ENCODE measurements at places on chromosomes 6 and 20.
A peak's percentile ranks its signal among the peaks of the same experiment; 100 is the strongest.

DNA sequence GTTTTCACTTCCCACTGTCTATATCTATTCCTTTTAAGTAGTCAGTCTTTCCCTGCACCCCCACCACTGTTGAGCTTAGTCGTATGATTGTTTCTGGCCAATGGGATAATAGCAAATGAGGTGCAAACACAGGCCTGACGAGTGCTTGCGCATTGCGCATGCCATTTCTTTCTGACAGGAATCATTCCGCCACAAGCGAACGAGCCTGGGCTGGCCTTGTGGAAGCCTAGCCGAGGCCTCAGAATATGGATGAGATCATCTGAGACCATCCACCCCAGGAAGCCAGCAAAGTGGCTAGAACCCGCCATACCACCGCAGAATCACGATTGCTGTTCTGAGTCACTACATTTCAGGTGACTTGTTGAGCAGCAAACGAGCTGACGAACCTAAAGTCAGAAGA lies 52.2 kb upstream of the PRL start:
- no peak for DNase-seq

DNA sequence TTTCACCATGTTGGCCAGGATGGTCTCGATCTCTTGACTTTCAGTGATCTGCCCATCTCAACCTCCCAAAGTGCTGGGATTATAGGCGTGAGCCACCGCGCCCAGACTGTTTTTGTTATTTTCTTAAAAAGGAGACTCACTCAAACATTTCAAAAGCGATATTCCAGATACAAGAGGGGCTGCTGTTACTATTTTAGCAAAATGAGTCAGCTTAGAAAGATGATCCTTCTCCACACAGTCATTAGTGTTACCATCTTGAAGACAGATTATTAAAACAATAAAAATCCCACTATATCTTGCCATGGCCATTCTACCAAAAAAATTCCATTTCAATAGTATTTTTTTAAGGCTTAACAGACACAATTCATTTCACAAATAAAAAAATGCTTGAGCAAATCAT lies 102.8 kb downstream of the PREP start:
- DNase-seq = no peak

- DNase-seq = no peak
These were observed 33.7 kb upstream of the TENT5A start for GRCh38 chr6:81786150-81786549.

DNA sequence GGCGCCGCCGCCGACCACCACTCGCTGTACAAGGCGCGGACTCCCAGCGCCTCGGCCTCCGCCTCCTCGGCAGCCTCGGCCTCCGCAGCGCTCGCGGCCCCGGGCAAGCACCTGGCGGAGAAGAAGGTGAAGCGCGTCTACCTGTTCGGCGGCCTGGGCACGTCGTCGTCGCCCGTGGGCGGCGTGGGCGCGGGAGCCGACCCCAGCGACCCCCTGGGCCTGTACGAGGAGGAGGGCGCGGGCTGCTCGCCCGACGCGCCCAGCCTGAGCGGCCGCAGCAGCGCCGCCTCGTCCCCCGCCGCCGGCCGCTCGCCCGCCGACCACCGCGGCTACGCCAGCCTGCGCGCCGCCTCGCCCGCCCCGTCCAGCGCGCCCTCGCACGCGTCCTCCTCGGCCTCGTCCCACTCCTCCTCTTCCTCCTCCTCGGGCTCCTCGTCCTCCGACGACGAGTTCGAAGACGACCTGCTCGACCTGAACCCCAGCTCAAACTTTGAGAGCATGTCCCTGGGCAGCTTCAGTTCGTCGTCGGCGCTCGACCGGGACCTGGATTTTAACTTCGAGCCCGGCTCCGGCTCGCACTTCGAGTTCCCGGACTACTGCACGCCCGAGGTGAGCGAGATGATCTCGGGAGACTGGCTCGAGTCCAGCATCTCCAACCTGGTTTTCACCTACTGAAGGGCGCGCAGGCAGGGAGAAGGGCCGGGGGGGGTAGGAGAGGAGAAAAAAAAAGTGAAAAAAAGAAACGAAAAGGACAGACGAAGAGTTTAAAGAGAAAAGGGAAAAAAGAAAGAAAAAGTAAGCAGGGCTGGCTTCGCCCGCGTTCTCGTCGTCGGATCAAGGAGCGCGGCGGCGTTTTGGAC lies 2.0 kb downstream of the SOX4 start:
- no peak for DNase-seq

GRCh38 chr6:145866456-145867396 lies 52.1 kb upstream of the FBXO30 start:
- no peak for DNase-seq

- DNase-seq = no peak
These were observed 250.7 kb upstream of the NOX3 start for GRCh38 chr6:155706341-155706740.

GRCh38 chr6:75438442-75439116 lies 55.0 kb downstream of the FILIP1 start:
- DNase-seq = no peak

GRCh38 chr6:10386220-10386619 lies 28.7 kb downstream of the TFAP2A start:
- no peak for DNase-seq

DNA sequence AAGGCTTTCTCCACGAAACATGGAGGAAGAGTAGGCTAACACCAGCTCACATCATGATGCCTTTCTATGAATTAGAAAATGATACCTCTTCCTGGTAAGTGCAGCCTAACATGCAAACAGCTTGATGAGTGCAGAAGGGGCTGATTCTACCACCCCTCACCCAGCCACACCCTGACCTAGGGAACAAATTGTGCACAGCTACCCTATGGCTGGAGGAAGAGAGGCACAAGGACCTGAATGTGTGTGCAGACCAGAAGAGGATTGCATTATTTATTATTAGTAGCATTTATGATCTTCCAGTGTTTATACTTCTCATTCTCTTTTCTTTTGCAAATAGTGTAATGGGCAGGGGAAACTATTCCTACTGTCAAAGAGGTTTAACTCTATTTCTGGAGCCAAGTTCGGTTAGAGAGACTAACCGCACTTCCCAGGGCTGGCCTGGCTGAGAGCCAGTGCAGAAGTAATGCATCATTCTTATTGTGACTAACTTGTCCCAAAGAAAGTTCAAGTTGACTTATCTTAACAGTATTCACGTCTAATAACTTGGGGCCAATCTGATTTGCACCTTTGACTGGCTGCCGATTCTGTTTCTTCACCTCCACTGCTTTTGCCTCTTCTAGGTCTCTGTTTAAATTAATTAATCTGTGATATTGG lies 237.5 kb downstream of the CD83 start:
- DNase-seq = peak; percentile 19

DNA sequence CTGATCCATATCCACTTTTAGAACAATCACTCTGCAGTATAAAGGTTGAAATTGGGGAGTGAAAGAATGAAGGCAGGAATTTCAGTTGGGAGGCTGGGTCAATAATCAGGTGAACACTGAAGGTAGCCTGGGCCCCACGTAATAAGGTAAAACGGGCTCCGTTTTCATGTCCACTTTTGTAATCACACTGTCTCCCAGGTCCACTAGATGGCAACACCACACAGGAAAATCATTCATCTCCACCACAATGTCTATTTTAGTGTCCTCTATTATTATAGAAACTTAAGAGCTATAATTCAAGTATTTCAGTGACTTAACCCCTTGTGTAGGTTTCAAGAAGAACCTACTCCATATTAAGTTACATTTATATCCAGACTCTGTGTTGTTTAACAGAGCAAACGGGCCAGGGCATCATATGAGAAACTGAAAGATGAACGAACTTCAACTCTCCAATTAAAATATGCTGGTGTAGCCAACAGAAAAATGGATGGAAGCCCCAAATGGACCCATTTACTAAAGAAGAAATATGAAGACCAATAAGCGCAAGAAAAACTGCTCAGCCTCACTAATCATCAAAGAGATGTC lies 45.9 kb upstream of the MC3R start:
- no peak for DNase-seq

DNA sequence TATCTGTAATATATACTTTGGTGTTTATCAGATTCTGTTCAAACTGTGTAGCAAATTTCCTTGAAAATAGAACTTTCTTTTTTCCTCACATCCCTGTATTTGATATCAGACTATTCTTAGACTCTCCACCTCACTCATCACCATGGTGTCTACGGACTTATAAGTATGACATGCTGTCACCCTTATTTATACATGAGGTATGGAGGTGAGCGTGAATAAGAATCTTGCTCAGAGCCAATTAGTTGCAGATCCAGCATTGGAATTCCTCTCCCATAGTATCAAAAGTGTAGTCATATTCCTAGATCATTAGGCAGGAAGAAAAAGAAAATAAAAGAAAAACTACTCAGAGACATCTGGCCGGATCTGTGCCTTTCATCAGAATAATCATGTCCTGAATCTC lies 43.0 kb downstream of the TPD52L1 start:
- no peak for DNase-seq

- DNase-seq = no peak
These were observed 111.9 kb downstream of the ANKRD60 start for GRCh38 chr20:58116505-58116904.

- DNase-seq = no peak
These were observed 4.1 kb downstream of the LINC00237 start for GRCh38 chr20:21101932-21102575.

DNA sequence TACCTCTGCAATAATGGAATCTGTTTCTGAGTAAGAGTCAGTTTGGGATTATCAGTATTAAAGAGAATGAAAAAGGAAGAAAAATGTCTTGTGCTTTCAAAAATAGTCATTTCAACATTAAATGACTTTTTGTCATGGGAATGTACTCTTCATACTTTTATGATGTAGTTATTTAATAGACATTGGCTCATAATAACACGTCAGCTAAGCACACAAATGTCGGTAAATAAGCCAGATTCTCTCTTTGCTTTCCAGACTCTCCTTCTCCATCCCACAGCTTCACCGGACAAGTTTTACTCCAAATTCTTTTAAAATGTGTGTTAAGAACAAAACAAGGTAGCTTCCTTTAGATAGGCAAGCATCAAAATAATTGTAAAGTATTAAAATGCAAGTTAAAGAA lies 76.0 kb downstream of the C6orf52 start:
- DNase-seq = no peak

DNA sequence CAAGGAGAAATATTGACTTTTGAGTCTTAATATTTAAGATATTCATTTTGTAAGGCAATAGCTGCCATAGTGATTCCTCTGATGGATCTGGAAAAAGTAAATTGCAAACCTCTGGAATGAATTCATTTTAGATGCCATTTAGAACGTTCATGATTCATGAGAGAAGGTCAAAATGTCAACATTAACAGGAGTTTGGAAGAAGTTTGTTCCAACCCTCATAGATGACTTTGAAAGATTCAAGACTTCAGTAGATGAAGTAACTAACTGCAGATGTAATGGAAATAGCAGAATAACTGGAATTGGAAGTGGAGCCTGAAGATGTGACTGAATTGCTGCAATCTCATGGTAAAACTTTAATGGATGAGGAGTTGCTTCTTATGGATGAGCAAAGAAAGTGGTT lies 100.9 kb upstream of the CCN2 start:
- DNase-seq = no peak

DNA sequence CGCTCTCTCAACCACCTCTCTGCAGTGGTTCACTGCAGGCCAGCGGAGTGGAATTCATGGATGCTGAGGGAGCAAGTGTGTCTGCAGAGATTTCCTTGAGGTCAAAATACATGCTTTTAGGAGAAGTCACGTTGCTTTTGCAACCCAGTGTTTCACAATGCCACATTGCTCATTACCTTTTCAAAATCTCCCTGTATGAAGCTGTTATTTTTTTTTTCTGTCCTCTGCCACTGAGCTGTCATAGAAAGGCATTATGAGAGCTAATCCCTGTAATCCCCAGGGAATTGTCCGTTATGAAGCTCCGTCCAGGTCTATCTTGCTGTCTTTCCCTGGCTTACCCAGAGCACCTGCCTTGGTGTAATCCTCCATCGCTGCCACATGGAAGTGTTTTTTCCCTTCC lies 60.5 kb upstream of the SLC22A23 start:
- DNase-seq = peak; percentile 43

DNA sequence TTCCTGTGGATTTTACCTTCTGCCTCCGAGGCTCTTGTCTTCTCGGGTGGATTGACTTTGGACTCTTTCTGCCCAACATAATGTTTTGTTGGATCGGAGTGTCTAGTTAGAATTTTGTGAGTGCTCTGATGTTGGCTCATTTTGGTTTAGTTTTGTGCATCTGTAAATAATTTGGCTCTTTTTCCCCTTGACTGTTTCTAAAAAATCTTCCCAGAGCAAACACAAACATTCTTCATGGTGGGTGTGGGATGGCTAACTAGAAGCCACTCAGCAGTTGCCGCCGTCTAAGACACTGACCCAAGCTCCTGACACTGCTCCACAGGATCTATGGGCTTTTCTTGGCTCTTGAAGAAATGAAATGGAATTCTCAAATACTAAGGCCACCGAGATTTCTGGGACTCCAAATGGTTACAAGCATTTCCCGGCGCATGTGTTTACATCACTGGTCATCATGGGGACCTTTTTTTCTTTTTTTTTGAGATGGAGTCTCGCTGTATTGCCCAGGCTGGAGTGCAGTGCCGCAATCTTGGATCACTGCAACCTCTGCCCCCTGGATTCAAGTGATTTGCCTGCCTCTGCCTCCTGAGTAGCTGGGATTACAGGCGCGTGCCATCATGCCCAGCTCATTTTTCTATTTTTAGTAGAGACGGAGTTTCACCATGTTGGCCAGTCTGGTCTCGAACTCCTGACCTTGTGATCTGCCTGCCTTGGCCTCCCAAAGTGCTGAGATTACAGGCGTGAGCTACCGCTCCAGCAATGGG lies 92.0 kb upstream of the FRMD1 start:
- no peak for DNase-seq

All from H54 (cell line).